CD8-positive, alpha-beta T cell (primary cell): ENCODE measurements at places on chromosomes 1 and 21. TPM values are rescaled to one million over a fixed set of nuclear protein-coding genes. Genes with fewer than 3 reads are reported as not detected.

DNA sequence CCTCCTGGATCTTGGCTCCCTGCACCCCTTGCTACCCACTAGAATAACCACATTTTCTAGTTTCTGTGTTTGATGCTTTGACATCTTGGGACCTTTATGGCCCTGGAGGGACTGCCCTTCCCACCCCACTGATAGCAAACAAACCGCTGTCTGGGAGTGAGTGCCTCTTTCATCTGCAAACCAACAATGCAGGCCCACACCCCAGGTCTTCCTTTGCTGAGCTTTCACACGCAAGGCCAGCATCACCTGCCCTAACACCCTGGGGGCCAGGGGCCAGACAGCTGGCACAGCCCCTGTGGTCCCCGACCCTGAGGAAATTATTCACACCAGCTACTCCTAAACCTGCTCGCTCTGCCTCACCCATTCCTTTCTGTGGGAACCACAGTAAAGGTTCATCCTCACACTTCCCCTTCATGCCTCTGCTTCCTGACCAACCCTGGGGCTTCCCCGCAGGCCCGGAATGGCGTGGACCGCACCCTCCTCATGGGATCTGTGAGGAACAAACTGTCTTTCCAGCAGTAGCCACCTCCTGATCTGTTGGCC, 15.4 kb downstream of the SLC2A7 start:
- no peak for DNase-seq

GRCh38 chr1:155864393-155864792, 5.0 kb downstream of the SYT11 start:
- no peak for DNase-seq

- DNase-seq = no peak
Measured at GRCh38 chr1:159938211-159938852, 7.1 kb downstream of the IGSF9 start.

The KRTAP15-1 gene
- not detected for total RNA-seq

The TOR3A gene
- total RNA-seq = 15.6 TPM
